ENCODE measurements at places on chromosomes 2 and 18. TPM values are rescaled to one million over a fixed set of nuclear protein-coding genes. Genes with fewer than 3 reads are reported as not detected.

DNA sequence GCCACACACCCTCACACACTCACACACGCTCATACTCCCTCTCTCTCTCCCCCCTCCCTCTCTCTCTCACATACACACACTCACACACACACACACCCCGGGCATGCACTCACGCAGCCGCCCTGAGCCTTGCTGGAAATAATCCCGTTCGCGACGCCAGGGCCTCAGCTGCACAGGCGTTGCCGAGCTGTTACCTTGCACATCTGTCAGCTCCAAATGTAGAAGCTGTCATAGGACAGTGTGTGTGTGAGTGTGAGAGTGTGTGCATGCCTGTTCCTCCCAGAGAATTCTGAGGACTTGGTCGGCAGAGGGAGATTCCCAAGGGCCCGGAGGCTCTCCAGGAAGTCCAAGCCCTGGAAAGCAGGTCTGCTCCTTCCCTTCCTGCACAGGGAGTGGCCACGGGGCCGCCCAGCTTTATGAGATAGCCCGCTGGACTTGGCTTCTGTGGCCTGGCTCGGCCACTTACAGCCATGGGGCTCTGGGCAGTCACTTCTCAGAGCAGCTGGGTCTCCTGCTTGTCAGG, 8.6 kb downstream of the SPR start:
- DNase-seq = no peak

DNA sequence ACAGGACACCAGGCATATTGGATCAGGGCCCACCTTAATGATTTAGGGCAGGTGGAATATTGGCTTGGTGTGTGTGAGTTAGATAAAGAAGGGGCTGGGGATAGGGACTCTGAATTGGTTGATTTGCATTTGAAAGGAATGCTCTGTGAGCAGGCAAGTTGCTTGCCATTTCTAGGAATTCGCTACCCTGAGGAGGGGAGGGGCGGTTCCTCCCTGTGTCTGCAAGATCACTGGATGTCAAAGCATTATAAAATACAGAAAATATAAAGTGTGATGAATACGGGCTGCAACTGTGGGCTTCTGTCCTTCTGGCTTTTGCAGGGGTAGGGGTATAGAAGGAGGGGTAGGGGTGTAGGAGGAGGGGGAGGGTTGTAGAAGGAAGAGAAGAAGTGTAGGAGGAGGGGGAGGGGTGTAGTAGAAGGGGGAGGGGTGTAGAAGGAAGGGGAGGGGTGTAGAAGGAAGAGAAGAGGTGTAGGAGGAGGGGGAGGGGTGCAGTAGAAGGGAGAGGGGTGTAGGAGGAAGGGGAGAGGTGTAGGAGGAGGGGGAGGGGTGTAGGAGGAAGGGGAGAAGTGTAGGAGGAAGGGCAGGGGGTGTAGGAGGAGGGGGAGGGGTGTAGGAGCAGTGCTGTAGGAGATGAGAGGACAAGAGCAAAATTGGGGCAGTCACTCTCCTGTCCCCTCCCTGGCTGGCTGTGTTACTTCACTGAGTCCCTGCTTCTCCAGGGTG, 238.0 kb upstream of the COPS8 start:
- no peak for DNase-seq

DNA sequence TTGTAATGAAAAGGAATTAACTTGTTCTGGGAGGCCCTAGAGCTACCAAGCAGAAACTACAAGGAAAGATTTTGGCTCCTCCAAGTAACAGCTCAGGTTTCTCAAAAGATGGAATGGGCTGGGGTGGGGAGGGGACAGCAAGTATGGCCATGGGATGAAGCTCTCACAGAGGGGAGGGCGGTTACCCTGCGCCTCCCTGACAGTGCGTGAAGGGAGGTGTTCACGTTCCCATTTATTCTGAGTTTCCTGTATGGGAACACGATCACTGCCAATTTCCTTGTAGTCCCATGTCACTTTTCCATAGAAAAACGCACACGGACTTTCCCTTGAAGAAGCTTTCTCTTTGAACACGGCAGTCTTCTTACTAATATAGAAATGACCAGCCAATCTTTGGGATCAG, 17.0 kb downstream of the CDC42EP3 start:
- DNase-seq = no peak

DNA sequence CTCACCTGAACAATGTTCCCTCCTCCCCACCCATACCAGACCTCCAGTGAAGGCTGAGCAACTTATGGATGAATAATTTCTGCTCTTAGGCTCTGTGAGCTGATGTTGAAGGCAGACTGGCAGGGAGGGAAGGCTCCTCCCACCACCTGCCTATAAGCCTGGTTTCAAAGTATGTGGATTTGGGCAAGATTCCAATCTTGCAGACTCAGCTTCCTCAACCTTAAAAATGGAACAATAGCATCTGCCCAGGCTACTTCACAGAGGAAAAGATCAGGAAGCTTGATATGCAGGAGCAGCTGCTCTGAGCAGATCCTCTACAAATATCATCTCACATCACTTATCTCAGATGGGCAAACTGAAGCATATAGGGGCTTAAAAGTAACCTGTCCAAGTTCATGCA, 112.2 kb downstream of the ZFP36L2 start:
- no peak for DNase-seq

Gene SH3BP4
- 40.5 TPM for polyA plus RNA-seq

Gene ERMN
- polyA plus RNA-seq = 0.33 TPM

Gene CFAP221
- 26.1 TPM for polyA plus RNA-seq

DNA sequence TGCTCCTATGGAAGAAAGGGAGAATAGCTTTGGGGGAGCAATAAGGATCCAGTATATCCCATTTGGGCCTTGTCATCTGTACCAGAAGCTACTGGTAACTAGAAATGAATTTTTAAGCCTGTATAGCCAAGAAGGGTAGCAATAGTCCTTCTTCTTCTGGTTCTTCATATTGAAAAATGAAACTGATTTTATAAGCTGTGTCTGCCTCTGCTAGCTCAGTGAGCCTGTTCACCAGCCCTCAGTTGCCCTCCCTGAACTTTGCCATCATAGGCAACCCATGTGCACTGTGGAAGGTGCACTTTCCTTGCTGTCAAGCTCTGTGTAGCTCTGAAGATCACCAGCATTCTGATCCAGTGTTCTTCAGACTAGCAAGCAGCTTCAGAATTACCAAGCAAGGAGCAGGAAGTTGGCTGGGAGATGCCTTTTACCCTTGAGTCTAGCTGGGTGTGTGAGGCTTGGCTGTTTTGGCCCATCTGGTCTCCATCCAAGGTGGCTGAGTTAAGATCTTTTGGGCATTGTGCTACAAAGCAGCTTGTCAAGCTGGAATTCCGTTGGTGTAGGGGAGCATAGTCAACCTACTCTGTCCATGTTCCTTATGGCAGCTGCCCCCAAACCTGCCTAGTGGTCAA, 55.8 kb upstream of the MGAT5 start:
- DNase-seq = no peak

Gene ACSL3
- polyA plus RNA-seq = 72.0 TPM
